ENCODE measurements at places on chromosomes 1 and 21.

DNA sequence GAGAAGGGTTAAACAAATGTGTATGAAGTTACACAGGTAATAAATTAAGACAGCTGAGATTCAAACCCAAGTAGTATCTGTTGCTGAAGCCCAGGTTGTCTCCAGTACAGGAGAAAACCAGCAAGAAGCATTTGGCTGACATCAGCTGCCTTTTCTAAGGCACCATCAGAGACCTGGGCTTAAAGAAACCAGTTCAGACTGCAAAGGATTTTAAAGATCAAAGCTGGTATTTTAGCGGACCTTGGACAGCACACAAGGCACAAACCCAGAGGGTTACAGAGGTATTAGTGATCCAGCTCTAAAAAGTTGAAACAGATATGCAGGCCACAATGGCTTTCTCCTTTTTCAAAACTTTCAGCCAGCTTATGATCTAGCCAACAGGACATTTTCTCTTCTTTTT is 23.4 kb downstream of the BEND5 start:
- DNase-seq: no peak

DNA sequence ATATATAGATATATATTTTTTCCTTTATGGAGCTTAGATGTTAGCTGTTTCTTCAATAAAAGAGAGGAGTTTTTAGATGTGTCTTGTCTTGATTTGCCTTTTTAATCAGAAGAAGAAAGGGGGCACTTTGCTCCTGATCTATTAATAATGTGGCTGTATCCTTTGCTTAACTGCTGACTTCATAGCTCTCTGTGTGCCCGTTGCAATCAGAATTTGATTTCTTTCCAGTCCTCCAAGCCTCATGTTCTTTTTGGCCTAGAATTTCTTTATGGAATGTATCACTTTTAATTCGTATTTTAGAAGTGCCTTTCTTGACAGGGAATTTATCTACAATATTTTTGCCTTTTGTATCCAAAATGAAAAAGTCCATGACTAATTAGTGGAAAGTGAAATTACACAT is 85.3 kb downstream of the C1orf21 start:
- DNase-seq: no peak

DNA sequence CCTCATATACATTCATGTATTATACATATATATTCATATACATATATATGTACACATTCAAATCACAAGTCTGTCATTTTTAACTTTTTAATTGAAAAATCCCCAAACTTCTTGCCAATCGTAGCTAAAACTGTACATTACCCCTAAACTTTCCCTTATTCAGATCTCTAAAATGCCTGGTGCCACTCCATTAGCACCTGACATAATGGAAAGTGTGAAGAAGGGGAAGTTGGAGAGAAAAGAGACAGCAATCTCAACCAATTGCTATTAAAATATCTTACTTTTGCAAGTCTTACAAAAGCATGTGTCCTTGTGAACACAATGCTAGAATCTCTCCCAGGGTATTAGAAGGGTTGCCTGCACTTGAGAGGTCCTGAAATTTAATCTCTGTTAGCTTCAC is 22.7 kb upstream of the PRKACB start:
- DNase-seq: no peak

DNA sequence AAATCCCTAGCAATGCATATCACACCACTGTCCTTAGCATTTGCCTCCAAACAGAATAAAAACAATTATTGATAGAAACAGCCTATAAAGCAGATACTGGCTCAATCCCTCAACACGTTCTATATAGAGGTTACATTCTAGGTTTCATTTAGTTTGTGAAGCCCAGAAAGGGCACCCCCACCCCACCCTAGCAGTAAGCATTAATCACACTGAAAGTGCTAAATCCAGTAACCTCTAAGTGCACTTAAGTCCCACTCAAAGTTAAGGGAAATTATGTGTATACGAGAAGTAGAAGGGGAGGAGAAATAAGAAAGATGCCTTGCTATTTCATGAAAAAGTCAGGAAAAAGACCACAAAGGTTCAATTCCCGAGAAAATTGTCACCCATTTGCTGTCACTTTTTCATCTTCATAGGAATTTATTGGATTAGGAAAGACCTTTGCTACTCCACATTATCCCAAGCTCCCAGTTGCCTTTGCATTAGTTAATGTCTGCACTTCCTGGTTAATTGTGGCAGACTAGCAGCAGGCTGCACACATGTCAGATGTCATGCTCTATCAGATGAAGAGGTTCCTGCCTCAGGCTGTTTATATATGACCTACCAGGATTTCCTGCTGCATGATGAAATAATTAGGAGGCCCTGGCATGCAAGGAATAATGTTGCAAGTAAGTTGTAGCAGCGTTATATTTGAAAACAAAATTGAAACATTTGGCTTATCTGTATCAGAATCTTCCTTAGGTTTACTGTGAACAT is 54.5 kb upstream of the LHX8 start:
- DNase-seq: peak; percentile 16

DNA sequence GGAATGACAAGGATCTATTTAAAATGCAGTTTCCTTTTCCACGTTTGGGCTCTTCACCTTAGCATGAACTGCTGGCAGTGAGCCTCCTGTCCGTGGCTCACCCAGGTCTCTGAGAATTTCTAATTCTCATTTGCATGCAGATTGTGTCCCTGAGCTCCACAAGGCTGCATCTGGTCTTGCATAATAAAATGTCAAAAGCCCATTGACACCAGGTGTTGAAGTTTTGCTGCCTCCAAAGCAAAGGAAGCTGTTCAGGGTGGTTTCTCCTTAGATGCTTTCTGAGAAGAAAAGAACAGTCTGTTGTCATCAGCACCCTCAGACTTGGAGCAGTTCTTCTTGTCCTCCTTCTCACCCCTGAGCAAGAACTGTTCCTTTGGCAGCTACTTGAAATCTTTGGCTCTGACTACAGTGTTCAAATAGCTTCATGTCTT is 433.1 kb upstream of the KAZN start:
- no peak for DNase-seq

DNA sequence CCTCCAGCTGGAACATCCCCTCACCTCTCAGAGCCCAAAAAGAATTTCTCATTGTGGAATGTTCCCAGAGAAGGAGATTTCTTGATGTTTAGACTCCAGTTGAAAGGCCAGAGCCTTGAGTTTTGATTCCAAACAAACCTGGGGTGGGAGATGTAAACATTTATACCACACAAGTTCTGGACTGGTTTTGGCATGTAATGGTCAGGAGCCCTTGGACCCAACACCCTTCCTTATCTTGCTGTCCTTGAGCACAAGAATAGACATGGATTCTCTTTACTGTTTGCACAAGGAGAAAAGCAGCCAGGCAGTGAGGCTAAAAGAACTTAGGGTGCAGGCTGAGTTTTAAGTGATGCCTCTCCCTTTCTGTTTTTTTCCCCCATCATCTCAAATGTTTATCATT is 4.5 kb downstream of the RHBG start:
- DNase-seq: no peak

DNA sequence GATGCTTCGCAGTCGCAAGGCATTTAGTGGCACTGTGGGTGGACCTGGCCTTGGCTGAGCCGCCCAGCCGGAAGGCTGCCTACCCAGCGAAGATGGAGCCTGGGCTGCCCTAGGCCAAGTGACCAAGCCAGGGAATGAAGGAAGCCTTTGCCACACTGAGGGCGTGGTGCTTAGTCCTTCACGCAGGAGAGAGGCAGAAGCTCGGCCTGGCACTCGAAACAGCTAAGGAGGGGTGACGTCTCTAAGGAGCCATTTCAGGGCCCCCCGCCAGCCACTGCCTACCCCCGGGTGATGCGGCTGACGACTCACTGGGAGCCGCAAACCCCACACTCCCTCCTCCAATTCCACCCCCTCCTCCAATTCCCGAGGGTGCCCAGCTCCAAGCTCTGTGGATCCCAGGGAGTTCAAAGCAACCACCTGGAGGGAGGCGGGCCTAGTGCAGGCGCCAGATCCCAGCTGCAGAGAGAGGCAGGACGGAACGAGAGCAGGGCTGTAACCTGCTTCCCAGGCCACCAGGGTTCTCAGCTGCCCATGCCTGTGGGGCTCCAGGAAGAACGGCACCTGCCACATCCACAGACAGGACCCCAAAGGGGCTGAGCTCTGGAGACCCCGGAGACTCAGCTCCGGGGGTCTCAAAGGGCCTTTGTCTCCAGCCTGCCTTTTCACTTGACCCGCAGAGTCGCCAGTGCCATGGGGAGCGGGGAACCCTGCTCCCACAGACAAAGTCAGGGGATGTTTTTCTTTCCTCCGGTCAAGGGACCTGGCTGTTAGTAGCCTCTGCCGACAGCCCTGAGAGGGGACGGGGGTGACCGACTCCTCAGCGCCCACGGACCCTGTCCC is 75.8 kb downstream of the ARHGEF16 start:
- no peak for DNase-seq

GRCh38 chr1:199010492-199010891 is 371.7 kb downstream of the PTPRC start:
- no peak for DNase-seq

GRCh38 chr1:32877211-32878110 is 6.7 kb upstream of the FNDC5 start:
- no peak for DNase-seq

- DNase-seq: no peak
Measured at GRCh38 chr1:29451368-29451892, 215.1 kb downstream of the PTPRU start.

DNA sequence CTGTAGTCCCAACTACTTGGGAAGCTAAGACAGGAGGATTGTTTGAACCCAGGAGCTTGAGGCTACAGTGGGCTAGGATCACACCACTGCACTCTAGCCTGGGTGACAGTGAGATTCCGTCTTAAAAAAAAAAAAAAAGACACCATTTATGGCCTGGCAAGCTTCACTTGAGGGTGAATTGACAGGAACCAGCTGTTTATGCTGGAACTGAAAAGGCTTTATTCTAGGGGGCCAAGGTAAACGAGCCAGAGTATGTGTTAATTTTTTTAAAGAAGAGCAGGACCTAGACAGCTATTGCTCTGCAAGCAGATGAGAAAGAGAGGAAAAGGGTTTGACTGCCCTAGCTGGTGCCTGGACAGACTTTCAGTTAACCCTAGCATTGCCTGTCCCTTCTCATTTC is 37.0 kb downstream of the S100A6 start:
- no peak for DNase-seq

- DNase-seq: no peak
Measured at GRCh38 chr1:179785031-179785431, 41.9 kb downstream of the FAM163A start.

DNA sequence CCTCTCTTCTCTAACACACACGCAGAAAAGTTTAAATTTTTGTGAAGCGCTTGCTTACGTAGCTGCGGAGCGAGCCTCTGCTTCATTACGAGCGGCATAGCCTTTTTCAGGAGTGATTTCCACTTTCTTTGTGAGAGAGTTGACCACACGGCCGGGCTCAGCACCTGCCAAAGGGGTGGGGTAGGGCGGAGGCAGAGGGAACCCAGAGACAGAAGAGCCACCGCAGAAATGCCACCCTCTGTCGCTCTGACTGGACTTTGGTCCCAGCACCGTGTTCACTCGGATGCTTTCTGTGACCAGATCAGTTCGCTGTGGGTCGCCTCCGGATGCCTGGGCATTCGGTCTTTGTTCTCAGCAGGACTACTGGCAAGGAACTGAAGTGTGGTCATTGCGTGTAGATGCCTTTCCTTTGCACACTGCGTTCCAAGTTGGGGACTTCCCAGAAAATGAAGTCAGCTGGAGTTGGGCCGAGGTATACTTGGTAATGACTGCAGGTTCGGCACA is 883 bp downstream of the CHODL start:
- DNase-seq: no peak

- DNase-seq: no peak
Measured at GRCh38 chr1:183003203-183003602, 20.0 kb upstream of the LAMC1 start.

- no peak for DNase-seq
Measured at GRCh38 chr1:109969907-109970306, 14.7 kb upstream of the AHCYL1 start.

GRCh38 chr1:51301844-51302162 is 28.6 kb downstream of the TTC39A start:
- DNase-seq: no peak

DNA sequence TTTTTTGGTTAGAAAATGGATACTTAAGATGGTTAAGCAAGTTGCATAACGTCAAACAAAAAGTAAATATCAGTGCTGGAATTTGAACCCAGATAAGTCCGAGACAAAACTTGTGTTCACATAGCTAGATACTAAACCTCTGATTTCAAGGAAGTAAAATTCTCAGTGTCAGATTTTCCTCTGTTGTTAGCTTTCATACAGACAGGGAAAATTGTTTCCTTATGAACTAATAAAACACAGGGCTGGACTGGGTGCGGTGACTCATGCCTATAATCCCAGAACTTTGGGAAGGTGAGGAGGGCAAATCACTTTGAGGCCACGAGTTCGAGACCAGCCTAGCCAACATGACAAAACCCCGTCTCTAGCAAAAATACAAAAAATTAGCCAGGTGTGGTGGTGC is 51.3 kb downstream of the PCNX2 start:
- DNase-seq: no peak

- no peak for DNase-seq
Measured at GRCh38 chr21:43312751-43313169, 114.2 kb downstream of the SIK1 start.

GRCh38 chr1:169809370-169810095 is 14.8 kb upstream of the METTL18 start:
- no peak for DNase-seq

- DNase-seq: no peak
Measured at GRCh38 chr1:166145499-166145898, 21.3 kb downstream of the FAM78B start.

DNA sequence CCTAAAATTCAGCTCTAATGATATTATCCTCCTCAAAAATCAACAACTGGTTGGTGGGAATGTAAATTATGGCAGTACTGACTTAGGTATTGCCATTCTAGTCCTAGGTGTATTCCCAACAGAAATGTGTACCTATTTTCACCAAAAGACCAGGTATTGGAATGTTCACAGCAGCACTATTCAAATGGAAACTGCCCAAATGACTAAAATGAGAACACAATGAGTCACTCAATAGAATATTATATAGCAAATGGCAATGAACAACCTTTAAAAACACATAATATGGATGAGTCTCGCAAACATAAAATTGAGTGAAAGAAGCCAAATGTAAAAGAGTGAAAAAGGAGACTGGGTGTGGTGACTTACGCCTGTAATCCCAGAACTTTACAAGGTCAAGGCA is 44.9 kb downstream of the GADD45A start:
- no peak for DNase-seq

GRCh38 chr1:29454616-29455380 is 218.5 kb downstream of the PTPRU start:
- no peak for DNase-seq

DNA sequence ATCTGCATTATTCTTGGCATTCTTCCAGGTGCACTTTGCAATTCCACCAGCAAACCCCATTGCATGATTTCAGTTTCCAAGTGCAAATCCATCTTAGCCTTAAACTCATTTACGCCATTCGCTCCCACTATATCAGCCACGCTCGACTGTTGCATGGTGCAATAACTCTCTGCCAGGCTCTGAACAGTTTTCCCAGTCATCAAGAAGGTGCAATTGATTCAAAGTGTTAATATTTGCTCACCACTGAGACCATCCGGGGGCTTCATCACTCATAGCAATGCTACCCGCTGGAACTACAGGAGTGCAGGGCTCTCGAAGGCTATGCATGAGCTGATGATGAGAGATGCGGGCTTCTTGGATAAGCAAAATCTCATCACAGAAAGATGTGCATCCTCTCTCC is 488.2 kb downstream of the OMA1 start:
- no peak for DNase-seq

- DNase-seq: no peak
Measured at GRCh38 chr1:114341299-114341698, 169.7 kb downstream of the TRIM33 start.

Measured in NCI-H1436 treated with DMSO at 0.1 percent for 48 hours (cell line).